CD4-positive, alpha-beta T cell treated with Interleukin-12 subunit alpha and Interleukin-12 subunit beta, for 1 hour (primary cell): ENCODE measurements at places on chromosomes 12 and 14.

- no peak for DNase-seq
Measured at GRCh38 chr12:108605690-108606406, 8.0 kb upstream of the TMEM119 start.

DNA sequence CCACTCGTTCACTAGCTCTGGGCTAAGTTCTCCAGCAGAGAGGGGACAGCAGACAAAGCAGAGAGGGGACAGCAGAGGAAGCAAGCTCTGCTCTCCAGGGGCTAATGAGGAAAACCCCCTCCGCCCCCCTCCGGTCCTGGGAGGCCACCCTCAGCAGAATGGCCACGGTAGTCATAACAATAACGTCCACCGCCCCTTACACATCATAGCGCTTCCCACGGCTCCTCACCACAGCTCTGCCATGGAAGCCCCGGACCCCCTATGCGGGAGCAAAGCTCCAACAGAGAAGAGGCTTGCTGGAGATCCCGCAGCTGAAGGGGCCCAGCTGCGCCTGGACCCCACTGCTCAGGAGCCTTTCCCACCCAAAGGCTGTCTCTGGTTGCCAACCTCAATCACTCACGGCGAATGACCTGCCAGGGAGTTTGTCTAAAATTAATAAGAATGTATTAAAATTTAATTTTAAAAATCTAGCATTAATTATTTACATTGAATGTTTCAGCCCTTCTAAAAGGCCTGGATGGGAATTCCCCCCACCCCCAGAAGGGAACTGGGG is 17.4 kb downstream of the BEGAIN start:
- no peak for DNase-seq

- no peak for DNase-seq
Measured at GRCh38 chr14:44657696-44658388, 150.8 kb upstream of the FSCB start.

DNA sequence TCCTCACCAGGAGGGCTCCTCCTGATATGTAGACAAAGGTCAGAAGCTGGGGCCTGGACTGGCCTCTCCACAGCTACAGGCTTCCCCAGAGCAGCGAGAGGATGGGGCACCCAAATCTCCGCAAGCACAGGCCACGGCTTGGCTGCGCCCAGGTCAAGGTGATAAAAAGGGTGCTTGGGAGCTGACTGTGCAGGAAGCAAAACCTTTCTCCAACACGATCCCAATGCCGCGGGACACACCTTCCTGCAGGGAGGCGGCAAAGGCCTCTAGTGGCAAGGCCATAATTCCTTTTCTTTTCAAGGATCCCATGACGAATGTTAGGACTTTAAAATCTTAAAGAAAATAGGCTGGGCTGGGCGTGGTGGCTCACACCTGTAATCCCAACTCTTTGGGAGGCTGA is 13.6 kb downstream of the ITPK1 start:
- DNase-seq, result no peak
